Stimulated activated effector memory CD8-positive, alpha-beta T cell treated with anti-CD3 and anti-CD28 coated beads, Interleukin-12 subunit alpha, Interleukin-12 subunit beta, amount 100 ng/mL, for 72 hours (primary cell): ENCODE measurements at places on chromosomes 2 and 18.

GRCh38 chr18:5103693-5104092, 93.4 kb downstream of the AKAIN1 start:
- DNase-seq, result no peak

DNA sequence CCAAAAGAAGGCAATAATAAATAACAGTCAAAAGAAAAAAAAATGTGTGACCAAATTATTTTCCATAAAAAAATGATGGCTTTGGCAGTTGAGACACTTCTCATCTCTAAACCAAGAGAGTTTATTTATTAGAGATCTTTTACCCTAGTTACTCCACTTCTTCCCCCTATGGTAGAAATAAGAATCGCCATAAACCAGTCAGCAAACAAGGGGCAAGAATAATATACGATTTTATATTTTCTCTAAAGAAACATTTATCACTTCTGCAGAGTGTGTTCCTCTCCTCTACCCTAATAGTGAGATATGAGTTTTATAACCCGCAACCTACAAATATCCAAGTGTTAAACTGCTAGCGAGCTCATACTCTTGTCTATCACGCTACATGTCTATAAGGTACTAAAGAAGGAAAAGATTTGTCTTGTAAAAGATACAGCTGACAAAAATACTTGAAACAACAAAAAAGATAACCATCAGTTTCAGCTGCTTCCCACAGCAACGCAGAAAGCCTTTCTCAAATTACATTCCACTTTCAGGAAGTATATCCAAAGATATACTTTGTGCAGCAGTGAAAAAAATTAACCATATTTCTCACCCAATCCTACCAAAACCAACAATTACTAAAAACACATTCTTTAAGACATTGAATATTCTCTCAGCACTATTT, 2.3 kb downstream of the RNF103 start:
- DNase-seq, result no peak

- DNase-seq, result no peak
These were observed 716.5 kb upstream of the RAB6C start for GRCh38 chr2:129262934-129263333.

DNA sequence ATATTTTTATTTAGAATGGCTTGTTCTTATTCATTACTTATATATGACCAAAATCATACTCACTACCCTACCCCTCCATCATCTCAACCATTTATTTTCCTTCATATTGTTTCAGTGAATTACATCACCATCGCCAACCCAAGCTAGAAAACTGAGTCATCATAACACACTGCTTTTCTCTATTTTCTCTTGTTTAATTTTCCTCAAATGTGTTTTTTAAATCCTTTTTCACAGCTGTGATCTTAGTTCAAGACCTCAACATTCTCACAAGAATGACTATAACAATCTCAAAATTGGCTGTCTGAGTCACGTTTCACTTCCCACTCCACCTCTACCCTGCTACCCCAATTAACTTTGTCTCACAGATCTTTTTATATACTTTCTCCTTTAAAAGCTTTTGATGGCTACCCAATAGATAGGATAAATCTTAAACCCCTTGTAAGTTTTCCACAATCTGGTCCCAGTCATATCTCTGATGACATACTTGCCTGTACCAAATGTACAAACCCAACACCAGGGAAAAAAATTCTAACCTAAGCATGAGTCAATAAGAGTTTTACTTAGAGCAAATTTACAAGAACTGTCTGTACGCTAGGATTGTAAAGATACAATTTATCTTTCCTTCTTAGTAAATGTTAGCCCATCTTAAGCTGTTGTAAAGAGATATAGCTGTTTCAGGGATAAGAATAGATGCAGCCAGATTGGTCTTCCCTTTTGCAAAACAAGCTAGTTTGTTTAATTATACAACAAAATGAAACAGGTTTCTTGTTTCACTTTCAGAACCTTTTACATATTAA, 635.1 kb upstream of the SLC39A10 start:
- DNase-seq, result no peak

GRCh38 chr2:24836706-24837105, 43.5 kb downstream of the CENPO start:
- no peak for DNase-seq

GRCh38 chr2:138615257-138615656, 113.7 kb downstream of the SPOPL start:
- DNase-seq, result no peak

DNA sequence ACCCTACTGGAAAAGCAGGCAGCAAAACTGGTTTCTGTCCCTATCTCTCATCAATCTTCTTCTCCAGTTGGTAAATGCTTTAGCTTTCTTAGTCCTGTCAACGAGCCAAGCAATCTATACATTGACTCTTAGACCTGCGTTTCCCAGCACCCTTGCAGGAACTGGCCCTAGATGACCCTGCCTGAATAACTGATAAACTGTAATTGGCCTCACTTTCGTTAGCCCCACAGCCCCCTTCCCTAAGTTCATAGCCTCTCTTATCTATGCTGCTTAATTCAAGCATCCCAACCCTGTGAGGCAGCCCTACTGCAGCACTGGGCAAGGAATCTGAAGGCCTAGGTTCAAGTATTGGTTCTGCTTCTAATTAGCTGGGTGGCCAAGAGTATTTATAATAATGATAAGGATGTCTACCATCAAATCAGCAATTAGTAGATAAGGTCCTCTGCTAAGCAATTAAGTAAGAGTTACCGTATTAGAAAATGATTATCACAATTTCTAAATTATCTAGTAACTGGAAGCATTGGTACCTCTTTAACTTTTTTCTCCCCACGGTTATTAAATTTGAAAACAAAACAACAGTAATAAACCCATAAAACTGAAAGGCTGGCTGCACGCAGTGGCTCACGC, 86.4 kb upstream of the RMDN2 start:
- no peak for DNase-seq

DNA sequence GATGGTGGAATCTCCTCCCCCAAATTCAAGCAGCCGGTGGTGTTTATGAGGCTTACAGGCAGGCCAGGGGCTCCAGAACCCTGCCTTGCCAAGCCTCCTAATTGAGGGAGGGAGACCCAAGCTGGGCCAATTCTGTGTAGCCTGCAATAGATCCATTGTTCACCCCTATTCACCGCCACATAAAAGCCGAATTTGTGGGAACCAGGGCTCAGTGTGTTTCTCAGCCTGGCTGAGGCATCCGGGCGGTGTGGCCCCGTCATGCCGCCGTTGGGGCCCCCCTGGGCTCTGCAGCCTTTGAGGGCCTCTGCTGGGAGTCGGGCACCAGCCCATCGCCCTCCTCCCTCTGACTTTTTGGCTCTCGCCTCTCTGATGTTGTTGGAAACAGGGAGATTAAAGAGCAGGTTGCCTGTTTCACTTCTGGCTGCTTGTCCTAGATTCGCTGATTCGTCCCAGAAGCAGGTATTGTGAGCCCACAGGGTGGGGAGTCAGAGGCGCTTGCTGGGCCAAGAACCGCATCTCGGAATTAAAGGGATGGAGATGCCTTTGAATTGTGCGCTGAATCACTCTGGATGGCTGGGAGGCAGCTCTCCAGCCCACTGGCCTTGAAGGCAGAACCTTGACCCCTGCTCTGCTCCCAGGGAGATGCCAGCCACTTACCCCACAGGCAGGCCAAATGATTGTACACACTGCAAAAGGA, 14.7 kb upstream of the OTOS start:
- no peak for DNase-seq

DNA sequence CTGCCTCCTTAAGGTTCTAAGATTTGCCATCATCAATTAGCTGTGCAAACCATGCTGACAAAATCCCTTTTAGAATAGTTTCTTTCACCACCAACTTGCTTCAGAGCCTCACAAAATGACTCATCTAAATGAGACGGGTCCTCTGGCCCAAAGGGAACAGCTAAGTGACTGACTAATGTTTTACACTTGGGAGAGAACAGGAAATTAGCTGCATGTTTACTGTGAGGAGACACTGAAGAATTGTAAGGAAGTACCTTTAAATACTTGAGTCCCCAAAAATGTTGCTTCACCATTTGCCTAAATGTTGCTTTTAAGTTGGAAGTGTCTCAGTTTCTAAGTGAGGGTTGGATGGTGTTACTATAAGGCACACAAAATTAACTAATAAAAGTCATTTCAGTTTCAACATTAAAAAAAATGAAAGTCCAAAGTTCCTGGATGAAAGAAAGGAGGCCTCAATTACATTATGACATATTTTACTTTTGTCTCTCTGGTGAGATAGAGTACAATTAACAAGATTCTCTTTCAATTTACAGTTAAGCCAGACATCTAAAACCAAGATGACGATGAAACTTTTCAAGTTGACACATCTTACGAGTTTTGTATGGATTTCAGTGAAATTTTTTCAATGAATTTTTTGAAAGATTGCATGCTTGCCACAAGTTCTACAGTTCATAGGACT, 229.1 kb upstream of the FN1 start:
- no peak for DNase-seq

- no peak for DNase-seq
These were observed 216.1 kb downstream of the TTC32 start for GRCh38 chr2:19685731-19686130.

- DNase-seq, result no peak
These were observed at the start of gene NXPH2 for GRCh38 chr2:138779781-138780445. TSS of gene NXPH2 (minus strand) at chr2:138780390. CDS start at chr2:138780241, 149 bp downstream.

DNA sequence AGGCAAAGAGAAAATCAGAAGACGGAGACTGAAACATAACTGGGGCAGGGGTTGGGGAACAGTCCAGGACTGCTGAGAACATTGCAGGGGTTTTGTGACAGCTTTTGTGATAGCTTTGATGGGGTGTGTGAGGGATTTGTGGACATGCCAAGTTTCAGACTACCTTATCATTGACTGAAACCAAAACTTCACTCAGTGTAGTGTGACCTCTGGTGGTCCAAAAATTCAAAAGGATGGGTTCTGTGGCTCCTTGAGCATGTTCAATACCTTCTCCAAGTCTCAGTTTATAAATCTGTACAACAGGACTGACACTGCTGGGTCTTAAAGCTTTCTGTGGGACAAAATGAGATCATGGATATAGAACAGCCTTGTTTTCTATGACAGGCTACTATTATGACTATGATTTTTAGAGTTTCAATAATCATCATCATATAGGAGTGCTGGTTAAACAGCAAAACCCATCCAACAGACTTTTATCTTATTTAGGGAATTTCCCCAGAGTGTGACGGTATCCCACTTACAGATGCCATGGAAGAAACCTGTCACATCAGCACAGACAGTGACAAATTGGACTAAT, 259.2 kb upstream of the SLC14A2 start:
- no peak for DNase-seq

GRCh38 chr2:62787386-62787785, 81.9 kb downstream of the EHBP1 start:
- DNase-seq, result no peak

- DNase-seq, result no peak
These were observed 479 bp downstream of the IL1F10 start for GRCh38 chr2:113068249-113068648.

DNA sequence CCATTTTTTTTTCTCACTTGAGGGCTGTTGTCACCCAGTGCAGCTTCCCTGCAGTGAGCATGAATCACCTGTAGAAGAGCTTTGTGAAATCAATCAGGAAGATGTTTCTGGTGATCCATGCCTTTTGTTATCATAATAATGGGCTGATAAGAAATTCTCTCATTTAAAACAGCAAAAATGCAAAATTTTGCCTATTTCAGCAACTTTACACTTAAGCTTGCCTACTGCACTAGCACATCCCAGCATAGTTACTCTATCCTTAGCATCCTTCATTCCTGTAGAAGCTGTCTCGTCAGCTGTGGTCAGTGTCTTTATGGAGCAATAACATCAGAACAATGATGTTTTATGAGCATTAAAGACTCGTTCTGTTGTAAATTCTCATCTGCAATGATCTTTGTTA, 178.6 kb upstream of the ZNF804A start:
- no peak for DNase-seq

DNA sequence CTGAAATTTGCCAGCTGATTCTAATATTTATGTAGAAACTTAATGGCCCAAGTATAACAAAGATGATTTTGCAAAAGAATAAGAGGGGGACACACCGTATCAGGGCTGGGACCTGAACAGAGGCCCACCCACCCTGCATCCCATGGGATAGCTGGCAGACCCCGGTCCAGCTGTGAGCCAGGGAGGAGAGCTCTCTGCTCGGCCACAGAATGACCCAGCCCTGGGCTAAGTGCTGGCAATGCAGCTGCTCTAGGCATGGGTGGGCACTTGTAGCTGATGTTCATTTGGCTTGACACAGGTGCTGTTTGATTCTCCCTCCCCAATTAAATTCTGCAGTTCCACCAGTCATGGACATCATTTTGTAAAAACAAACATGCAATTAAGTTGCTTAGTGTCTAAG, 522.8 kb upstream of the RAB6C start:
- DNase-seq, result no peak

DNA sequence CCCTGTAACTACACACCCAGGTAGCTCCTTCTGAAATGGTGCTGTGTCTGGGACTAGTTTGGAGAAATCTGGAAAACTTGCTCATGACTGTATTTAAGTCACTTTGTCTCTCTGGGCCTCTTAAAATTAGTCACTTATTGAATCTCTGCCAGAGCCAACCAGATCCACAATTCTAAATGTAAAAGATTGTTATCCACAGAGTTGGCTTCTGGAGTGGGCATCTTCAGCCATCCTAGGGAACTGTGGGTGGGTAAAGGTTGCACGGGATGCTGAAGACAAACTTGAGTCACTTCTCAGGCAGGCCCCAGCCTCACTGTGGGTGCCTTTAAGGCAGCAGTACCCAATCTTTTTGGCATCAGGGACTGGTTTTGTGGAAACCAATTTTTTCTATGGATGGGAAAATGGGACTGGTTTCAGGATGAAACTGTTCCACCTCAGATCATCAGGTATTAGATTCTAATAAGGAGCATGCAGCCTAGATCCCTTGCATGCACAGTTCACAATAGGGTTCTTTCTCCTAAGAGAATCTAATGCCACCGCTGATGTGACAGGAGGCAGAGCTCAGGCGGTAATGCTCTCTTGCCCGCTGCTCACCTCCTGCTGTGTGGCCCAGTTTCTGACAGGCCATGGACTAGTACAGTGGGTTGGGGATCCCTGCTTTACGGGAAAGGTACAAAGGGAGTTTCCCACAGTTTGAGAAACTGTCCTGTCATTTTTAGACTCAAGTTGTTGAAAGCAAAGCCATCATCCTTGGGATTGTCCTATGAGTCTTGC, 98.3 kb upstream of the SPRED2 start:
- DNase-seq, result no peak

DNA sequence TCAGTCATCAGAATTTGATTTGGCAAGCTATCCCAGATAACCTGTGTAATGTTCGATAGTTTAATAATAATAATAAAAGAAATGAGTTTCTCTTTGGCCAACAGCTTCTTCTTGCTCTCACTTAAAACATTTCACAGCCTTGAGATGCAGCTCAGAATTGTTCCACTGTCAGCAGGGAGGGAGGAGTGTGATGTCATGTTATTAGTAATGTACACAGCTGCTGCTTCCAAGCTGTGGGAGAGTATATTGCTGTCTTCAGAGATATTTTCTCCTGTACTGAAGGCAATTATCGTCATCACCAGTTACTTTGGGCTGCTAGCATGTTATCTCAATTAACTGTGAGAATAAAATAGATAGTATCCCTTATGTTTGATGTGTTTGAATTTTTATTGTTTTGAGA, 146.9 kb upstream of the MAP3K20 start:
- DNase-seq, result no peak

DNA sequence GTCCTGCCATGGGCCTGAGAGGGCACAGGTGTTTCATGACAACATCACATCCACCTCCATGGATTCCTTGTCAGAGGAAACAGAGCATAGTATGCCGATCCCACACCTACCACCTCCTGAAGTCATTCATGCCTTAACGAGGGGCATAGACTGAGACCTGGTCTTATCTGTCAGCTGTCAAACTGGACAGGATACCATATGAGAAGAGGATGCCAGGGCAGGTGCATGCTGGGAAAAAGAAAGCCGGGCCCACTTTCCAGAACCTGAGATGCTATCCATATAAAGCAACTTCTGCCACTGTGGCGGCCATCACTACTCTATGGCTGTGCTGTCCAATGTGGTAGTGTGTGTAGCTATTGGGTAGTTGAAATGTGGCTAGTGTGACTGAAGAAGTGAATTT, 116.0 kb upstream of the SIX2 start:
- DNase-seq, result no peak
